IPS DF 19.7 (cell line): ENCODE measurements at places on chromosomes 3 and 15.

DNA sequence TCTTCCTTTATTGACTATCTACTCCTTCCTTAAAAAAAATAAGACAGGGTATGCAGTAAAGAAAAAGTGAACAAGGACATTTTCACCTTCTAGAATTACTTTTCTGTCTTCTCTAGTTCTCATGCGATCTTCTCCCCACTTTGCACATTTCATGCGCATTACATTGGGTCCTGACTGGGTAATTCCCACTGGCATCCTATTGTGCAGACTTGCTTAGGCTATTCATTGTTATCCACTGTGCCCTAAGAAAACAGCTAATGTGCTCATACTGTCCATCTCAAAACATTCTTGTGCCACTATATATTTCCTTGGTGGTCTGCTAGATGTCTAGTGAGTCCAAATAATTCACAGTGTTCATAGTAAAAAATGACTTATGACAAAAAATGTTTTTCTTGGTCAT is 447.4 kb upstream of the ROBO1 start:
- DNase-seq, result peak; percentile 23

DNA sequence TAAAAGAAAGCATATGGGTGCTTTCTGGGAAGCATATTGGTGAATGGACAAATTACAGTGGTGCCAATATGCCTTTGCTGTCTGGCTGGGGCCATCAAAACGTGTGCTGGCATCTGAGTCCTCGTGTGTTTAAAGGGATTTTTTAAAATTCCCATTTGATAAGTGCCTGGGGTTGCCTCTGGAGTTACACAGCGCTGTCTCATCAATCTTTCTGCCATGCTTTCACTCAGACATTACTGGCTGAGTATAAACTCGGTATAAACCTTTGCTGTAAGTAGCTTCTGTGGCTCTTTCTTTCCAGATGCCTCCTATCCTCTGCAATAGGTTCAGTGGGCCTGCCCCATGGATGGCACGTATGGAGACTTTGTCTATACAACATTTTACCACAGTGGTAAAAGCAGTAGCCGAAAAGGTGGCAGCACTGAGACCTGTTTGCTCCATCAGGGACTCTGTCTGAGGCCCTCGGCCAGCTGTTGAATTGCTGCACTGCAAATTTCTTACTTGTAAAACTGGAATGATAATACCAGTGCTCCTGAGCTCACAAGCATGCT is 195.5 kb downstream of the LPP start:
- DNase-seq, result peak; percentile 15

- no peak for DNase-seq
Observed at GRCh38 chr15:47412802-47413201, 304.5 kb upstream of the SEMA6D start.

GRCh38 chr3:186754006-186754405 is 29.4 kb upstream of the EIF4A2 start:
- no peak for DNase-seq

DNA sequence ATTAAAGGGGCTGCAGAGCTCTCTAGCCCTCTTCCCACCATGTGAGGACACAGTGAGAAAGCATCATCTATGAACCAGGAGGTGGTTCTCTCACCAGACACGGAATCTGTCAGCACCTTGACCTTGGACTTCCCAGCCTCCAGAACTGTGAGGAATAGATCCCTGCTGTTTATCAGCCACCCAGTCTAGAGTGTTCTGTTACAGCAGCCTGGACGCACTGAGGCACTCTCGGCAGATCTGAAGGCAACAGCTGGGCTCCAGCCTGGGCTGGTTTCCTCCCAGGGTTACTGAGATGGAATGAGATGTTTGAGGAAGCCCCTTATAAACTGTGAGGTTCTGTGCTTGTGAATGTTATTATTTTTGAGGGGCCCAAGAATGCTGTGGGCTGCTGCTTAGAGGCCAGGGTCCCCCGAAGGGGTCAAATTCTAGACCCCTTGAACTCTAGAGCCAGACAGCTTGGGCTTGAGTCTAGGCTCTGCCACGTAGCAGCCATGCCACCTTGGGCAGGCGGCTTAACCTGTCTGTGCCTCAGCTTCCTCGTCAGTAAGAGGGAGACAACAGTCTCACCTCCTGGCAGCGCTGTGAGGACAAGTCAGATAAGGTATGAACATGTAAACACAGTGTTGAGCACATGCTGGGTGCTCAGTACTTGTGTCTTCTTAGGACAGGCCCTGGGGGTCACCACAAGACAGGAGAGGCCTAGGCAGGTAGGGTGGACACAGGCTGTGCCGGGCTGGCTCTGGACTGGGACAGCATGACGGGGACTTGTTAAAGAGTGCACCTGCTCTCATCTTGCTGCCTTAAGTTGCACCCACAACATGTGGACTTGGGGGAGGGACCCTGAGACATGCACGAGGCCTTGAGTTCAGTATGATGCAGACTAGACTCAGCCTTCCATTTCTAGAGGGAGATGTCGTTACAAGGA is 49.2 kb downstream of the MGLL start:
- no peak for DNase-seq

GRCh38 chr3:194588741-194589140 is 44.5 kb downstream of the TMEM44 start:
- DNase-seq, result no peak

GRCh38 chr15:43941555-43941954 is 114.8 kb downstream of the WDR76 start:
- DNase-seq, result no peak

- no peak for DNase-seq
Observed at GRCh38 chr3:63096248-63097058, 181.7 kb upstream of the SYNPR start.

DNA sequence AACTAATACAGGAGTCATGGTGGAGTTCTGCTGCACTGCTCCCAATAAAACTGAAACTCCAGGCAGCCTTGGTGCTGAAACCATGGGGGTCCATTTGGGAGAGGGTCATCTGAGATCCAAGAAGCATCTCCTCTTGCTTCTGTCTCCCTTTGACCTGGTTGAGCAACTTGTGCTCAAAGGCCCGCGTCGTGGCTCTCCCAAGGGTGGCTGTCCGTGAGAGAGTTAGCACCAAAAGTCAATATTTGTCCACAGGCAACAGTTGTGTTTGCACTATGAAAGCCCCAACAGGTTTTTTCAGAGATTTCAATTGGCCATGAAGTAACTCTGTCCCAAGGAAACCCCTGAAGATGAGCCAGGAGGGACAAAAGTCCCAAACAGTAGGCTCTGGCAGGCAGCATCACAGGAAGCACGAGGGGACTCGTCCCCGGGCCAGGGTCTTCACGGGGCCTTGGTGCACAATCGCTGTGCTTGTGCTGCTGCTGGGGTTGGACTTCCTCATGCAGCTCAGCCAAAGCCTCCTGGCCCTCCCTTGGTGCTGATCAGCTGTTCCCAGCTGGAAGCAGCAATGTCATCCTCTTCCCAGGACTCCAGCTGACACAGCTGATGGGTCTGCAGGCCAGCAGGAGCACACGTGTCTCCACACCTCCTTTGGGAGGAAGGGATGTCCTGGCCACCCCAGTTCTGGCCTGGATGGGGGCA is 39.4 kb upstream of the WNT5A start:
- DNase-seq, result no peak

DNA sequence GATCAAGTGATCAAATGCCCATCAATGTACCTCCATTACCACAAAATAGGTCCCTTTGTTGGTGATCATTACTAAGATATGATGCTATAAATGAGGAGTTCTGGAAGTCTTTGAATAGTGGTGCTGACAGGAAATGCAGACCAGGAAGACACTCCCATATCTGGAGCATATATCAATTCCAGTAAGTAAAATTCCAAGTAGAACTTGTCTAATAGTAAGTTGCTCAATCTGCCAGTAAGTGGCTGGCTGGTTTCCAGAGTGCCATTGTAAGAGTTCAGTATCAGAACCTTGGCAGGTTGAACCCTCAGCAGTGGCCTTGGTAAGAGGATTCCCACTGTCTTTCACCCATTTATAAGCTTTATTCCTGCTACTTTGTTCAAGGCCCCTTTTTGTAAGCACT is 379.9 kb upstream of the RBMS3 start:
- no peak for DNase-seq

DNA sequence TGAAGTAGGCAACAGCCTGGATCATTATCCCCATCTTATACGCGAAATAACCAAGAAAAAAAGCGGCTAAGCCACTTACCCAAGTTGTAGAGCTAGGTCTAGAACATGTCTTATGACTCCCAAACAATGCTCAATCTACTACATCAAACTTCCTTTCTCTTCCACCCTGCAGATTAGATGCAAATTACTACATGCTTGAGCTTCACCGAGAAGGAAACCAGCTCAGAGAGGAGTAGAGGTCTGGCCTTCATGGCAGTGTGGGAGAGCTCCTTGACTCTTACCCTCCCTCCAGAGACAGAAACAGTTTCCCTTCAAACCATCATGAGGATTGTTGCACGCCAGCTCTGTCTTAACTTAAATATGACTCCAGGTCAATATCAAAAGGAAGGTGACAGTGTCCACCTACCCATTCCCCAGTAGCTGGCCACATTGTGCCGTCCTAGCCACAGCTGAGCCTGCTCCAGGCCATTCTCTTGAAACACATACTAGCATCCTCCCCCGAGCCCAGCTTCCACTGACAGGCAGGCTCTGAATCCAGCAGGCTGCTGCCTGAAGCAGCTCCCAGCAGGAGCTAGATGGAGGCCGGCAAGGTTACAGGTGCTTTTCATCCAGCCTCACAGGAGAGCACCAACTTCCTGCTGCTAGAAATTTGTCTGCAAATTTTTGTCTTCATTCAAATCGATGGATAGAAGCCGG is 56.8 kb downstream of the CPN2 start:
- DNase-seq, result no peak

DNA sequence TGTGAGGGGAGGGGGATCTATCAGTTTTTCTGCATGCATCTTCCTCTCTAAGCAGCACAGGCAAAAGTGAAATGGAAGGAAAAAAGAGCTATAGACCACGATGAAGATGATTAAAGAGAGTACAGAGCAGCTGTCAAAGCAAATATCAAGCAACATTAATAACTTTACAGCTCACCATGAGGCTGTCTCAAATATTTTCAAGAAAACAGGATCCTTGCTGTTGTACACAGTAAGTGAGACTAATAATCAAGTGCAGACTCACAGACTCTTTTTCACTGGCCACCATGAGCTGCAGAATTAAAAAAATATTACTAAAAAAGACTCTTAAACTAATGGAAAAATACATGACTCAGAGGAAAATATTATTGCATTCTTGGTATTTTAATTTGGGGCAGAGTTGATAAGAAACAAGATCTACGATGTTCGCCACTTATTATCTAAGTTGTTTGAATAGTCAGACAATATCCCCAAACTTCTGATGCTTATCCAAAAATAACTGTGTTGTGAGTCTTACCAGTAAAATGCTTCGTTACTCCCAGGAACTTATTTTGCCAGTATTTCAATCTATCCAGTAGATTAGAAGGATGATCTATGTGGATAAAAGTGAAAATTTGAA is 817.5 kb upstream of the ALCAM start:
- DNase-seq, result no peak

DNA sequence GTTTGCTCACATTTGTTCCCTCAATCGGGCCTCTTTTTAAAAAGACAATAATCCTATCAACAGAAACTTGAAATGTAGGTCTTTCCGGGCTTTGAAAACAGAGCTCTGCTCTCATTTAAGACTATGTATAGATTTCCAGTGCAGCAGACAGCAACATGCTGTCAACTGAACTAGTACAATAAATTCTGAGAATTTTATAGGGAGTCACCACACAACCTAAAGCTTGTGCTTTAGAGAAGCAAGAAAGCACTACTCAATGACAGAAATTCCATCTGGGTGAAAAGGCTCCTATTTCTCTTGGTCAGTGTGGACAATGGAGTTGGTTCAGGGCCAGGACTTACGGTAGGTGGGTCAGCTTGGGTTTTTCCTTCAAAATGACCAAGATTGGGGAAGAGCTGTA is 583.5 kb downstream of the ROBO1 start:
- no peak for DNase-seq

GRCh38 chr15:33344111-33344510 is 33.3 kb downstream of the RYR3 start:
- no peak for DNase-seq

DNA sequence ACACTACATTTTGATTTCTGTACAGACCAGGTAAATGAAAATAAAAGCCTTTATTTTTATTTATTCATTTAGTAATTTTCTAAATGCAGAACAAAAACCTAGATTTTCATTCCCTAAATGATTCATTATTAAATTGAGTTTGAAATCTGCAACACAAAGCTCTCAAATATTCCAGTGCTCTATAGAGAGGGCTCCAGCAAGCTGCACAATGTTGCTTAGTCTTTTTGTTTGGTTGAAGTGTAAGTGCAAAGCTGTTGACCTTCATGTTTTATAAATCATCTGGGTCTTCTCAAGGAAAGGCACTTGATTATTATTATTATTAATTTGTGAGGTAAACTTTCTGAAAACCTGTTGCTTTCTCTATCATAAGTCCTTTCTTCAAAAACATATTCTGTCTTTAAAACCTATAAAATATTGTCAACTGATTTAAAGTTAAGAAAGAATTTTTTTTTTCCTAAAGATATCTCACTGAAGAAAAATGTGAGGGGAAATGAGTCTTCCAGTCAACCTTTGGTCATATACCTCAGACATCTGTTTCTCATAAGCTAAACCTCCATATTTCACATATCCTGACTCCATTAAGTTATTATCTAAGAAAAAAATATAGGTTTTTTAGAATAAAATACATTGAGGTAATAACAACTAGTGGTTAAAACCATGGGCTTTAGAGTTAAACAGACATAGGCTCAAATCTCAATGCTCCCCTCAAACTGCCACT is 100.7 kb downstream of the ZIC4 start:
- no peak for DNase-seq

GRCh38 chr15:41894251-41894790 is 468 bp upstream of the SPTBN5 start:
- no peak for DNase-seq

DNA sequence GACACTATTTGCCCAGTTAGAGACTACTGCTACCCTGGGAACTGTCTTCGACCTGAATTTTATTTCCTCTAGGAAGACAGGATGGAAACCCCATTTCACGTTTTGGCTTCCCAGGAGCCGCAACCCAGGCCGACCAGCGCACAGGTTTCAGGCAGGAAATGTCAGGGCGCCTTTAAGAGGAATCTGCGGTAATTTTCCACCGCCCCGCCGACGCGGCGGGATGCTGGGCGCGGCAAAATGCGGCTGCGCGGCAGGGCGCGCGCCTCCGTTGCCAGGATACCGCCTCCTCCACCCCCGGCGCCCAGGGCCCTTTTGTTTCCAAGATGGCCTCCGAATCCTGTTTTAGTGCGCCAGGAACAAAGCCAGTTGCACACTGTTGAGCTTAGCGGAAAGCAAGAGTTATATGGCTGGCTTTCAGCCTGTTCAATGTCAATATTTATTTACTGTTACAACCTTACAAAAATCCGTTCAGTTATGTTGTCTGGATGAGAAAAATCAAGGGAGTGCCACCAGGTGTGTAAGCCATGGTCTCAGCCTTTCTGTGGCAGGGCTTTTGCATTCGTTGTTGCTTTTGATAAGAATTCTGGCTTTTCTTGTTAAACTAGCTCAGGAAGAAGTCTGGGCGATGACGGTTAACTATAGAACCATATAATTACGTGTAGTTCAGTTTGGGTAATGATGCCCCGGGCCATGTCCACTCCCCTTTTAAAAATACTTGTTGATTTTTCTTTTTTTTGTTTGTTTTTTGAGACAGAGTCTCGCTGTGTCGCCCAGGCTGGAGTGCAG is 79.7 kb upstream of the CHD2 start:
- peak; percentile 57 for DNase-seq
